ENCODE measurements at places on chromosomes 16 and 17.

DNA sequence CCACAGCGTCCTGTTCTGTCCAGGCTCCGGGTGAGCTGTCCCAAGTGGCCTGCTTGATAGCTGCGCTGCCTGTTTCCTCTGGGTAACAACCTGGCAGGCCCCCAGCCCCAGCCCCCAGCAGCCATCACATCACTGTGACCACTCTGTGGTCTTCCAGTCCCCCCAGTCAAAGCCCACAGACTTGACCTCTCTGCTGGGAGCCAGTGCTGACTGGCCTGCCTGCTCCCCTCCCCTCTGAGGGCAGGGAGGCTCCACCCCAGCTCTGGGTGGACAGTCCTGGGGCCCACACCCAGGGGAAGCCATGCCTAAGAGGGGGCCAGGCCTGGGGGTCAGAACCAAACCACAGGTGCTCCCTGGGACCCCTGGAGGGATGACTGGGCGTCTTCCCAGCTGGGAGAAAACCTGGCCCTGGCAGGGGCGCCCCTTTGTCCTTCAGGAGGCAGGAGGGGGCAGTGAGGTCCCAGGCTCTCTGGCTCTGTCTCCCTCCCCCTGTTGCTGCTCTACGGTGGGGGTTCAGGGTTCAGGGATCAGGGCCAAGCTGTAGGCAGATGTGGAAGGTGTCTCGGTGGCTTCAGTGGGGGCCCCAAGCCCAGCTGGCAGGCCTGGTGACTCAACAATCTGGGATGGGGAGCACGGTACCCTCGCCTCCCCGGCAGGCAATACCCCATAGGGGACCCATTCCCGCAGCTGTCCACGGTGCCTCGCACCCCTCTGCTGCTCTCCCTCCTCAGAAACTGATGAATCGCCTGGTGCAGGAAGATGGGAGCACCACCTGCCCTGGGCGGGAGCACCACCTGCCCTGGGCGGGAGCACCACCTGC lies 1.8 kb upstream of the SLC16A3 start:
- no peak for DNase-seq

GRCh38 chr16:52350031-52350642 lies 196.8 kb downstream of the TOX3 start:
- no peak for DNase-seq

DNA sequence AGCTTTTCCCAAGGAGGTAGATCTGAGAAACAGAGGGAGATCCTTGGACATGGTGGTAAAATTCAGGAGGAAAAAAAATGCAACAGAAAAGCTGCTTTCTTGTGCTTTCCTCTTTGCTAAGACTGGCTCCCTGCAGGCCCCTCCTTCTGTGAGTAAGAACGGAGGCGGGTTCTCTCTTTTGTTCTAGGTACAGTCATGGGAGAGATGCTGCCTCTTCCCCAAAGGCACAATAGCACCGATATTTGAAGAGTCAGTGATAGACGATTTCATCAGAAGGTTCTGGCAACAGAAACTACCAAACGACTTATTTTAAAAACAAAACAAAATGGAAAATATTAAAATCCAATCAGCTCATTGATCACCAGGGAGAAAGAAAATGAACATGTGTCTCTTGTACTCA lies 32.6 kb upstream of the KIFC3 start:
- no peak for DNase-seq

- DNase-seq, result no peak
Measured at GRCh38 chr17:74368341-74369081, 1.2 kb downstream of the GPR142 start.

DNA sequence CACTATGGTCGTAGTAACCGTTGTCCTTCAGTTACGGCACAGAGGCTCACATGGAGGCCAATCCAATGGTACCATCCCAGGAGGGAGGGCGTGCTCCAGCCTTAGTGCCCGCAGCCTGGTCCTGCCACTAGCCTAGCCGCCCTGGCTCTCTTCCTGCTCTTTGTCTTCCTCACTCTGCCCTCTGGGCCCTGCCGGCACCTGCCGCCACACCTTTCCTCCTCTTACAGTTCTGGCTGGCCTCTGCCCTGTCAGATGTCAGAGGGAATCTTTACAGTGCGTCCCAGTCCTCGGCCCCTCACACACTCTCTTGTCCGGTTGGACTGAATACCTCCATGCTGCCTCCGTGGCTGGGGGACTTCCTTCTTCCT lies 23.4 kb downstream of the GINS2 start:
- DNase-seq, result no peak

Measured in cortex of kidney (tissue), 1 donor.